Fibroblast of skin of right quadriceps (primary cell): ENCODE measurements at places on chromosomes 7 and 10.
A peak's percentile ranks its signal among the peaks of the same experiment; 100 is the strongest.

DNA sequence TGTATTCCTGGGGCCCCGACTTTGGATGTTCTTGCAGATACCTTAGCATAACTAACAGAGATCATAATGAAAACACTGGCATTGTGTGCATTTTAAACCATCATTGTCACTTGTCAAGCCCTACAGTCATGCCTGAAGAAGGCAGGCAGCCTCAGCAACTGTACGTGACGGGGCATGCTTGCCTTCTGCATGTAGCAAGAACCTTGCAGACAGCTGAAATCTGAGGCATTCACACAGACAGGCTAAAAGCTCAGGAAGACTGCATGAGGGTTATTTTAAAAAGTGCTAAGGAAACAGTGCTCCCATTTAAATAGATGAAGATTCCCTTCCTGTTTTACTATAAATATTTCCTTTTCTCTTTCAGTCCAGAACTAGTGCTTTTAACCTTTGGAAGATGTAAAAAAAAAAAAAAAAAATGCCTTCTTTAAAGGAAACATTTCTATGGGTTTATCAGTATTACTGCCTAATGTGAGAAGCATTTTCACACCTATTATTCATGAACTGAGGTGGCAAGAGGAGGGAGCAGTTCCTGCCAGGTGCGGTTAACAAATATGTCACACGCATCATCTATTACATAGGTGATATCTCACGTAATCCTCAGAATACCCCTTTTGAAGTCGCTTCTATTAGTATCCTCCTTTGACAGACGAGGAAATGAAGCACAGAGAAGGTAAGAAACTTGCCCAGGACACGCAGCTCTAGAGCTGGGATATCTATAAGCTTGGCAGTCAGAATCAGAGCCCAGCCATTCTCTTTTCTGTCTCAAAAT is 88.1 kb downstream of the PRKCQ start:
- no peak for DNase-seq

DNA sequence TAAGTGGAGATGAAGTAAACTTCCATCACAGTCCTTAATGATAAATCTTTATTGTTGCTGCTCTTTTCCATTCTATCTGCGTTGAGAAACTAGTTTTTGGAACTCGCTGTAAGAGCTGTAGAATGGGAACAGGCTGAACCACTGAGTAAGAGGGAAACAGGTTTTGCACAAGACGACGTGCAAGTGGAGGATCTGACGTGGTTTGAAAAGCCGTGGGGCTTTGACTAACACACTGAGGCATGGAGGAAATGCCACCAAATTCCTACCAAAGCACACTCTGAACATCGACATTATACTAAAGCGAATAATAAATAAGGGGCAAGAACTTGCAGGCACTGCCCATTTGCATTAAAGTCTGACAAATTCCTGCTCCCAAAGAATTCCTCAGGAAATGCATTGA is 160.6 kb downstream of the KLF6 start:
- peak; percentile 48 for DNase-seq

GRCh38 chr7:20440472-20441105 is 109.9 kb downstream of the ITGB8 start:
- peak; percentile 37 for DNase-seq

DNA sequence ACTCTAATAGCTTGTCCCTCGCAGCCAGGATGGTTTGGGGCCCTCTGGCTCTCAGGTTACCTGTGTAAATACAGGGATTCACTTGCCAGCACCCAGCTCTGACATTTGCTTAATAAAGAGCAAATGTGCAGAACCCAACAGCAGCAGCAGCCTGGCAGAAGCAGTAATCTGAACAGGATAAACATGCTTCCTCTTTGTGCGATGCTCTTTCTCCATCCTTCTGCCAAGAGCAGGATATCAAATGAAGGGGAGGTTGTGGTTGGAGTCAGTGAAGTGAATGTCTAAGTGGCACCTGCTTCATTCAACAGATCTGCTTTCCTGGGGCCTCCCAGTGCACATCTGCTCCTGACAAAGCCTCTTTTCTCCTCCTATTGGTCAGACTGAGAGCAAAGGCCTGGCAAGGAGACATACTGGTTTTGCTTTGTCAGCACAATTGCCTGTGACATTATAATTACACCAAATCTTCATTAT is 130.3 kb downstream of the NRF1 start:
- no peak for DNase-seq

DNA sequence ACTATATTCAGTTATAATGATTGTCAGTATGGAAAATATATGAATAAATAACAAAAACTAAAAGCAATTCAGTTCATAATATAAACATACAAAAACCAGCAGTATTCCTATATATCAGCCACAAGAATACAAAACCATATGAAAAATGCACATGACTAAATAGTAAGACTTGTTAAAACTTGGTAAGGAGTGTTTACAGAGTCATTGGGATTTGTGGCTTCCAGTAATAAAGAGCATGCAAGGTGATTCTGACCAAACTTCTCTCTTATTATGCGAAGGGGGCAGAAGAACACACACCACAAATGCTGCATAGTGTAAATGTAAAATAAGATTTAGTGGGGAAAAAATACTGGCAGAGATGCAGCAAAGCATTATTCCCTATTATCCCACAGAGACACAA is 8.8 kb upstream of the CNOT4 start:
- DNase-seq = no peak

DNA sequence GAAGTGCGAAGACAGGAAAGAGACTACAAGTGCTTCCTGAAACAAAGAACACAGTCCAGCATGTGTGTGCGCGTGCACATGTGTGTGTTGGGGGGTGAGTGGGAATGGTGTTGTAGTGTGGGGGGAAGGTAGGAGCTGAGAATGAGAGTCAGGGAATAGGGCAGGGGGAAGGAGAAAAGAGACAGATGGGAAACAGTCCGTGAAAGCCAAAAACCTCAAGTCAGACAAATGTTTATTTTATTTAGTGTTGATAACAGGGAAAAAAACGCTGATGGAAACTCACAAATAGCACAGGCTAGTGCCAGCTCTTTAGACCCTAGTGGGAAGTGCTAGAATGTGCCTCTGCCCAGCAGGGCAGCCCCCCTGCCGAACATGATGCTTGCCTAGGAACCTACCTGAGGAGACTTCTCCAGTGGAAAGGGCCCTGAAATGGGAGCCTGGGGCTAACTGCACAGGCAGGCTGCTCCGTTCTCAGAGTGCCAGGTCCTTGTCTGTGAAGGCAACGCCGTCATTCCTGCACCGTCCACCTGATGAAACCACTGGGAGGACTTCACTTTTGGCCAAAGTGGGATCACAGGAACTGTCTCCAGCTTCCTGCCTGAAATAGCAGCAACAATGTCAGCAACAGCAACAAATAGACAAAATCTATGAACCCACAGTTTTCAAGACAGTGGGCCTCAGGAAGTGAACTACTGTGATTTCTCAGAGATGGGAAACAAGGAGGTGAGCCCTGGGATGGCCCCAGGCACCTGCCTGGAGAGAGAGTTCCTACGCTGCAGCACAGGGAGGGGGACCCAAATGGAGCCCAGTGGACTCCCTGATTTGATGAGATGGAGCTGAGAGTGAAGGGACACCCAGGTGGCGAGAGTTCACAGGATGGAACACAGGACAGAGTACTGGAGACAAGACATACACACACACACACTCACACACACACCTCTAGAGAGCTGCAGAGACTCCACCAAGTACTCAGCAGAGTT is 379.7 kb downstream of the RPS24 start:
- DNase-seq = no peak

DNA sequence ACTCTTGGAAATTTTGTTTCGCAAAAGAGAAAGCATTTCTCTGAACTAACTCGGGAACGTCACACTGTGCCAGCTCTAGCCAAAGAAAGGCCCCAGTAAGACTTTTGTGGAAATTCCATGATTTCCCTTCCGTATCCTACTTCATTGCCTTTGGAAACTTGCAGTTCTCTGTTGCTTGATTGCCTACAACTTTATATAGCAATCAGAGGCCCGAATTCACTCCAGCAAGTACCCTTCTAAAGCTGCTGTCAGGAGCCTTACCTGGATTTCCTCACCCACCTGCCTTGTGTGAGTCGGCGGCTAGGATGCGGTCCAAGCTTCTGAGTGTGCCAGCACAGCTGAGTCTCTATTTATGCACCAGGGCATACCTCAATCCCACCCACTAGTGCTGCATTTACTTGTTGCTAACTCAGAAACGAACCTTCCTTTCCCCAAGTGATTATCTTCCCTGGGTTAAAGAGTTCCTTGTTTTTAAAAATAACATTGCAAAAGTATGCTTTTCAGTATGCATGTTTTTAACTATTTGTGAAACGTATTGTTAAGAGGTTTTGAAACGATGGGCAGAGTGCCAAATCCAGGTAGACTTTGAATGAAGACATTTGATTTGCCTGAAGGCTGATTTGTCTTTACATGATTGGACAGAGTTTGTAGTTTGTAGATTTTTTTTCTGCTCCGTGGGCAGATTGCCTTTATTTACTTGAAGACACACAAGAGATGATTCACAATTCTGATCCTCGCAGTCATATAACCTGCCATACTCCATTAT is at the start of gene AGR2:
Gene AGR2, minus strand, starts transcription at position 326 of the 766 bp plus-strand sequence. CDS start 3,203 bp downstream, outside the sequence.
- no peak for DNase-seq

- DNase-seq = peak; percentile 20
Observed at GRCh38 chr7:30028749-30029635, 780 bp downstream of the PLEKHA8 start.

DNA sequence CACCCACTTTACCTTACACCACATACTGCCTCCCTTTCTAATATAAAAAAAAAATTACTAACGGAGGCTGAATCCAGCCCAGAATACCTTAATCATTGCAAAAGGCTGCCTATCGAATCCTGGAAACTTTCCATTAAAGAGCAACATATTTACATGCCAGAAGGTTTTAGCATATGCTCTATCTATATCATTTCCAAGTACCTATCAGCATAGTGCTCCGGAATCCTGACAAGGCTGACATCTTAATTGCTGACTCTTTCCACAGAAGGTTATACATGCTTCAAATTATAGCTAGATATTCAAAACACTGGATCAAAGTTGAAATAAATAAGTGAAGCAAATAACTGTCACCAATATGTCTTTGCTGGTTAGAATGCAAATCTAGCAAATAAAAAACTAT is 170.9 kb upstream of the CDK1 start:
- DNase-seq = no peak

DNA sequence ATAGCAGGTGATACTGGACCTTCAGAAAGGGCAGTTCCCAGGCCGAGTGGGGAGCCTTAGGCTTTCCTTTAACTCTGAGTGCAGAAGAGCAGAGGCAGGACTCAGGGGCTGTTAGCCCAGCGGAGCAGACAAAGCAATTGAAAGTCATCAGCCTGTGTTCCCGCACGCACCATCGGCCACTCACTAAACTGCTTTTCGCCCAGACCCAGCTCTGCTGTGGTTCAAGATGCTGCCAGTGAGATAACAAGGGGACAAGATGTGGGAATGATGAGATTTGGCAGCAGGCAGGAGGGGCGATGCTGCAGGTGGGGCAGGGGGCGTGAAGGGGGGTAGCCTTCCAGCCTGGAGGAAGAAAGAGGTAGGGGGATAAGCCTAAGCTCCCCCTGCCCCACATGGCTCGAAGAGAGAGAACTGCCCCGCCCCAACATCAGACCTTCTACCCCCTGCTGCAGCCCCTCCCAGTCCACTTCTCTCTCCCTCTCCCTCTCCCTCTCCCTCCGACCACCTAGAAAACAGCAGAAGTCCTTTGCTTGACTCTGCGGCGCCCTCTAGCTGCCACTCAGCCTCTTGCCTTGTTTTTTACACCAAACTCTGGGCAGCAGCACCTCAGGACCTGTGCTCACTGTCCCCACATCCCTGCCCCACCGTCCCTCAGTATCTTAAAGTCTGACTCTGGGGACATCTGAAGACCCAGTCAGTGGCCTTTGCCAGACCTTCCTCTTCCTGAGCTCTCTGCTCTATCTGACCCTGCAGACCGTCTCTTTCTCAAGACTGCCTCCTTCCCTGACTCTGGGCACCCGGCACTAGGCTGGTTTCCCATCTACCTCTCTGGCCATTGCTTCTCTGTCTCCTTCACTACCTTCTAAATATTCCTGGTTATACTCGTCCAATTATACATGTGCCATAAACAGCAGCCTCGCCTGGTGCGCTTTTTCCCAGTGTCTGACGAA is 110.5 kb downstream of the C10orf105 start:
- peak; percentile 52 for DNase-seq

DNA sequence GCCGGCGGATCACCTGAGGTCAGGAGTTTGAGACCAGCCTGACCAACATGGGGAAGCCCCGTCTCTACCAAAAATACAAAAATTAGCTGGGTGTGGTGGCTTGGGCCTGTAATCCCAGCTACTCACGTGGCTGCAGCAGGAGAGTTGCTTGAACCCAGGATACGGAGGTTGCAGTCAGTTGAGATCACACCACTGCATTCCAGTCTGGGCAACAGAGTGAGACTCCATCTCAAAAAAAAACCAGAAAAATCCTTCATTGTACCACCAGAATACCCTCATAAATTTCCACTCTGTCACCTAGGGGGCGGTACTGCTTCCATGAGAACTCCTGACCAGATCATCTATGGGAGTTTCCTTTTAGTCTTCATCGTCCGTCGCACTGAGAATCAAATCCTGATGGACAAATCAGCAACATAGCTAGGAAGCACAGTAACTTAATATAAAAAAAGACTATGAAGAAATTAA is 225.8 kb upstream of the KLF14 start:
- peak; percentile 94 for DNase-seq

DNA sequence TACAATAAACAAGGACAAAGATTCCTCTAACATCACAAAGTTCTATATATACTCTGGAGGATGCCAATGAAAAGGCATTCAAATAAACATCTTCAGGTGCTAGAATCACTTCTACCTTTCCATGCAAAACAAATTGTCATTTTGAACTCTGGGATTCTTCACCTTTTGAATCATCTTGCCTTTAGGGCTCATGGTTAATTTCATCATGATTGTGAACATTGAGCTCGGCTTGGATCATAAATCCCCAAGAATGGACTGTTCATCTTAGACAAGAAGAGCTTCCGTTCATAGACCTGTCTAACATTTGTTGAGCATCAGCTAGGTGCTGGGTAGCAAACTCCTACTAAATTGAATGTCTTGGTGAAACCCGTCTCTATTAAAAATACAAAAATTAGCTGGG is 212.2 kb downstream of the TNS3 start:
- DNase-seq = no peak

- no peak for DNase-seq
Observed at GRCh38 chr7:132480534-132480933, 95.7 kb downstream of the PLXNA4 start.

GRCh38 chr7:139044813-139045794 is 9.3 kb upstream of the ZC3HAV1L start:
- no peak for DNase-seq

DNA sequence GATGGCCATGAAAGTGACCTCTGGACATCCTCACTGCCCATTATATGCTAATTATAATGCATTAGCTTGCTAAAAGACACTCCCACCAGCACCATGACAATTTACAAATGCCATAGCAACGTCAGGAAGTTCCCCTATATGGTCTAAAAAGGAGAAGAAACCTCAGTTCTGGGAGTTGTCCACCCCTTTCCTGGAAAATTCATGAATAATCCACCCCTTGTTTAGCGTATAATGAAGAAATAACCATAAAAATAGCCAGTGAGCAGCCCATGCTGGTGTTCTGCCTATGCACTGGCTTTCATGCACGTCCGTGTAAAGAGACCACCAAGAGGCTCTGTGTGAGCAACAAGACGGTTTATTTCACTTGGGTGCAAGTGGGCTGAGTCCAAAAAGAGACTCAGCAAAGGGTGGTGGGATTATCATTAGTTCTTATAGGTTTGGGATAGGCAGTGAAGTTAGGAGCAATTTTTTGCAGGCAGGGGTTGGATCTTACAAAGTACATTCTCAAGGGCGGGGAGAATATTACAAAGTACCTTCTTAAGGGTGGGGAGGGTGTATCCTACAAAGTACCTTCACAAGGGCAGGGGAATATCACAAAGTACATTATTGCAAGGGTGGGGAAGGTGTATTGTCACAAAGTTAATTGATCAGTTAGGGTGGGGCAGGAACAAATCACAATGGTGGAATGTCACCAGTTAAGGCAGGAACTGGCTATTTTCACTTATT is 45.6 kb downstream of the LBX1 start:
- no peak for DNase-seq

- peak; percentile 38 for DNase-seq
Observed at GRCh38 chr7:116122972-116123595, 87.3 kb upstream of the TES start.
